ENCODE measurements at places on chromosomes 3 and 15. TPM values are rescaled to one million over a fixed set of nuclear protein-coding genes. Genes with fewer than 3 reads are reported as not detected.

The RBMS3 gene
- 79.9 TPM for total RNA-seq

The ACTL6A gene
- 40.7 TPM for total RNA-seq

The IFT57 gene
- total RNA-seq = 11.5 TPM

The LZTFL1 gene
- total RNA-seq = 6.8 TPM

The P2RY13 gene
- total RNA-seq = 2.6 TPM

The PIK3R4 gene
- total RNA-seq = 58.5 TPM

The NBEAL2 gene
- total RNA-seq = 5.2 TPM

The HDGFL3 gene
- 11.5 TPM for total RNA-seq

The ACP3 gene
- total RNA-seq = 0.52 TPM
